IMR-90 (cell line): ENCODE measurements at places on chromosomes 3 and 15. TPM values are rescaled to one million over a fixed set of nuclear protein-coding genes. Genes with fewer than 3 reads are reported as not detected.

SCN5A gene
- total RNA-seq = 1.7 and 2.0 TPM in 2 replicates

CELF6 gene
- not detected in 2 replicates for total RNA-seq

UMPS gene
- 26.7 and 40.5 TPM in 2 replicates for total RNA-seq

OCA2 gene
- under 0.01 TPM in 1 of 2 replicates, not detected in the other for total RNA-seq

IL5RA gene
- total RNA-seq = not detected in 2 replicates

TTLL13 gene
- not detected in 2 replicates for total RNA-seq

MNS1 gene
- total RNA-seq = 0.36 and 0.83 TPM in 2 replicates

DNA sequence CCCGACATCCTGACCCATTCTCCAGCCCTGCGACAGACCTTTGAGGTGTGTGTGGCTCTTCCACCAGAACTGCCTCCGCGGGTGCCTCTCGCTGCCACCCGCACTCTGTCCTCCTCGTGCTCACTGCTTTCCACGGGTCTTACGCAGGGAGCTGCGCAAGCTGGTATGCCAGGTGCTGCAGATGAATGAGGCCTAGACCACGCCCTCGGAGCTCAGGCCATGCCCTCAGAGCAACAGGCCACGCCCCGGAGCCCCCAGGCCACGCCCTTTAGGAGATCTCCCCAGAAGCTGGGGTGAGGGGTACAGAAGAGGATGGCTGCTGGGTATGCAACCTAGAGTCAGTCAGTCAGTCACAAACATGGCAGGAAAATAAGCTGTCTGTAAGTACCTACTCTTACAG lies 300.3 kb downstream of the GABRG3 start:
- H3K27me3 ChIP-seq = no peaks in the 10 kb centered on the region
- no peak overlapping the region for H3K27ac ChIP-seq
- no peaks in the 10 kb centered on the region for H3K36me3 ChIP-seq
- no peak for DNase-seq

DNA sequence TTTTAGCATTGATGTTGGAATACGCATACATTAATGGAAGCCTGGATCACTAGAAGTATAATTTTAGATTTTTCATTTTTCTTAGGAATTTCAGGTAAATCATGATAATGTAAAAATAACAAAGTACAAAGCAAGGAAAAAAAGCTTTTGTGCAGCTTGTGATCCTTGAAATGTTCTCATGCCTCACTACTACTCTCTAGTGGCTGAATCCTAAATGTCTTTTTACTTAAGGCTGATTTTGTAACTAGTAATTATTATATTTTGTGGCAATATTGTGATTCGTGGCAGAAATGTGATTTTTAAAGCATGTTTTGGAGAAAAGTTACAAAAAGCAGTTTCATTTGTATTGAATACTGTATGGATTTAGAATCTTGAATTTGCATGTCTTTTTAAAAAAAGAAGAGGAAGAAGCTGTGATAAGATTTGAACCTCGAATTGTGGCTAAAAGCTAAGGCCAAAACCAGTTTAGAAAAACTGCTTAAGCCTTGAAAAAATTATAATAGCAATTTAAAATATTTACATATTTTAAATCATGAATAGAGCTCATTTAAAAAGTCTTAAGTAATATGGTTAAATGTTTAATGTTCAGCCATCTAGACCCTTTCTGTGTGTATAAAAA lies 39.0 kb downstream of the U2SURP start:
- no peaks in the 10 kb centered on the region for H3K27me3 ChIP-seq
- H3K4me3 ChIP-seq = no peak overlapping the region
- H3K36me3 ChIP-seq = peaks cover 12% of the 10 kb centered on the region
- no peak overlapping the region for H3K27ac ChIP-seq
- DNase-seq = peak; percentile 56
- H3K4me1 ChIP-seq = no peaks in the 10 kb centered on the region

DNA sequence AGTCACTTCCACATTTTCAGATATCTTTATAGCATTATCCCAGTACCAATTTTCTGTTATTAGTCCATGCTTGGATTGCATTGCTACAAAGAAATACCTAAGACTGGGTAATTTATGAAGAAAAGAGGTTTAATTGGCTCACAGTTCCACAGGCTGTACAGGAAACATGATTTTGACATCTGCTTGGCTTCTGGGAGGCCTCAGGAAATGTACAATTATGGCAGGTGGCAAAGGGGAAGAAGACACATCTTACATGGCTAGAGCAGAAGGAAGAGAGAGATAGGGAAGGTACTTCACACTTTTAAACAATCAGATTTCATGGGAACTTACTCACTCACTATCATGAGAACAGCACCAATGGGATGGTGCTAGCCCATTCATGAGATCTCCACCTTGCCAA lies 172.3 kb upstream of the GPR149 start:
- no peaks in the 10 kb centered on the region for H3K4me1 ChIP-seq
- H3K27me3 ChIP-seq = no peaks in the 10 kb centered on the region
- H3K36me3 ChIP-seq = no peaks in the 10 kb centered on the region
- no peak for DNase-seq
- H3K27ac ChIP-seq = no peak overlapping the region

- peaks cover 6% of the 10 kb centered on the region for H3K4me1 ChIP-seq
- DNase-seq = peak; percentile 57
- no peaks in the 10 kb centered on the region for H3K27me3 ChIP-seq
- peak overlapping the region; percentile 94 for H3K27ac ChIP-seq
Observed at GRCh38 chr3:136862617-136863322, 762 bp downstream of the NCK1 start.

- DNase-seq = no peak
- no peak overlapping the region for H3K27ac ChIP-seq
- H3K4me3 ChIP-seq = no peak overlapping the region
- no peaks in the 10 kb centered on the region for H3K36me3 ChIP-seq
- no peaks in the 10 kb centered on the region for H3K4me1 ChIP-seq
Observed at GRCh38 chr3:42838571-42838970, 29.3 kb downstream of the ACKR2 start.

- no peak overlapping the region for H3K4me3 ChIP-seq
- H3K27ac ChIP-seq = no peak overlapping the region
- peaks cover 5% of the 10 kb centered on the region; the same call in 1 of the 2 replicates for H3K4me1 ChIP-seq
- no peaks in the 10 kb centered on the region for H3K36me3 ChIP-seq
- no peaks in the 10 kb centered on the region for H3K27me3 ChIP-seq
Observed at GRCh38 chr15:65917407-65917756, 48.1 kb downstream of the RAB11A start.

DNA sequence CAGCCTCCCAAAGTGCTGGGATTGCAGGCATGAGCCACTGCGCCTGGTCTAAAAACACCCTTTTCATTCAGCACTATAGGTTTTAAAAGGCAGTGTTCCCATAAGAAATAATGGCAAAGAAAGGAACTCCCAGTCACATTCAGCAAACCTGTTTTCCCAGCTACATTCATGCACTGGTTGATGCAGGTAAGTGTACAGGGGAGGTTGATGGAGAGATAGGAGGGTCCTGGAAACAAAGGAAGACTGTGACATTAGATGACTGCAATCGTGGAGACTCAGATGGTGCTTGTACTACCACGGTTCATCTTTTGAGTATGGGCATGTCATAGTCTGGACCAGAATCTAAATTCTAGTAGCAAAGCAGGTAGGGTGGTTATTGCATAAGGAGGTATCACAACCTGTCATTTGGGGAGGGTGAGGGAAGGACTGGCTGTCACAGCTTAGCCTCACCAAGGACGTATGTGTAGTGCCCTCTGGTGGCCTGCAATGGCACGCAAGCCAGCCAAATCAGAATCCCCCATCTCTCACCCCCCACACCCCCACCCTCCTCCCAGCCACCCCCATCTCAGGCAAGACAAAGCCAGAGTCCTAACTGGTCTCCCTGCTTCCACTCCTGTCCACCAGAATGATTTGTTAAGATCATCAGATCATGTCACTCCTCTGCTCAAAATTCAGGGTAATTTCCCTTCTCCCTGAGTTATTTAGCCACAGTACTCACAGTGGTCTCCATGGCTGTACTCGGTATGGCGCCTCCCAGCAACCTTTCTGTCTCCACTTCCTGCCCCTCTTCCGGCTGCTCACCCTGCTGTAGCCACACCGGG lies 28.8 kb upstream of the UBL7 start:
- H3K36me3 ChIP-seq = no peaks in the 10 kb centered on the region
- no peaks in the 10 kb centered on the region for H3K4me1 ChIP-seq
- H3K4me3 ChIP-seq = no peak overlapping the region
- DNase-seq = peak; percentile 49
- no peak overlapping the region for H3K27ac ChIP-seq

DNA sequence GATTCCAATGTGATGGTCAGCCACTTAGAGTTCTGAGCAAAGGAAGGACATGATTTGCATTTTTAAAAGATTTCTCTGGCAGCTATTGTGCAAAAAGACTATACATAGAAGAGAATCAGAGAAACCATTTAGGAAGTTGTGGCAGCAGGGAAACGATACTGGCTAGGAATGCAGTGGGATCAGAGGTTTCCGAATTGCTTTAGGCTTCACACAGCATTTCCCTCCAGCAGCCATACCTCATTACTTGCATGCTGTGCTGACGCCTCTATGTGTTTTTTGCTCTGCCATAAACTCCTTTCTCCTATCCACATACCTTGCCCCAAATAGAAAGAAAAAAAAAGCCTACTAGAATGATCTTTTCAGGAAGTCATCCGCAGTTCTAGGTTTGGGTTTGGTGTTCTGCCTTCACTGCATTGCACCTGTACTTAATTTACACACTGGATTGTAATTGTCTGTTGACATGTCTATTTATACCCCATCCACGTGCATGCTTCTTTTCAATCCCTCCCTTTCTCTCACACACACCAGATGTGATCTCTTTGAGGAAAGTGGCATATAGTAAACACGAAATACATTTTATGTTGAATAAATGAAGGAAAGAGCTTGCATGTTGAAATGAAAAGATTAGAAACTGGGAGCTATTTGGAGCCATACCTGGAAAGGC lies 860.3 kb upstream of the SEMA6D start:
- no peak for DNase-seq
- no peak overlapping the region for H3K4me3 ChIP-seq
- H3K27me3 ChIP-seq = no peaks in the 10 kb centered on the region

DNA sequence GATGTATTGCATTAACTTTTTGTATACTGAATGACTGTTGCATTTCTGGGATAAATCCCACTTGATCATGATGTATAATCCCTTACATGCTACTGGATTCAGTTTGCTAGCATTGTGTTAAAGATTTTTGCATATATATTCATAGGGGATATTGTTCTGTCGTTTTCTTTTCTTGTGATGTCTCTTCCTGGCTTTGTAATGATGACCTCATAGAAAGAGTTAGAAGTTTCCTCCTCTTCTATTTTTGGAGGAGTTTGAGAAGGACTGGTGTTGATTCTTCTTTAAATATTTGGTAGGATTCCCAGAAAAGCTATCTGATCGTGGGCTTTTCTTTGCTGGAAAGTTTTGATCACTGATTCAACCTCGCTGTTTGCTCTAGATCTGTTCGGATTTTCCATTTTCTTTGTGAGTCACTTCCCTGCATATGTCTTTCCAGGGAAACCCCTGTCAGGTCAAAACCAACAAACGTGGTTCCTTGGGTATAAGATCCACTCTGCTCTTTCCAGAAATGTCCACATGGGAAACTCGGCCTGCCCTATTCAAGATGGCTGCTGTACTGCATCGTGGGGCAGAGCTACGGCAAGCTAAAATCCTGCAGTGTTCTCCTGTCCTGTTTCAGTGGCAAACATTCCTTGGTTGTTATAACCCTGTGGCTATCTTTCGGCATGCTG lies 120.4 kb downstream of the GABRG3 start:
- H3K36me3 ChIP-seq = no peaks in the 10 kb centered on the region
- H3K4me1 ChIP-seq = no peaks in the 10 kb centered on the region
- no peak for DNase-seq
- H3K27me3 ChIP-seq = no peaks in the 10 kb centered on the region
- no peak overlapping the region for H3K4me3 ChIP-seq

GRCh38 chr3:154428286-154429206 lies 1.4 kb downstream of the GPR149 start:
- H3K27me3 ChIP-seq = peaks cover 7% of the 10 kb centered on the region; the same call in 1 of the 2 replicates
- no peaks in the 10 kb centered on the region for H3K4me1 ChIP-seq
- H3K36me3 ChIP-seq = no peaks in the 10 kb centered on the region
- no peak for DNase-seq
- no peak overlapping the region for H3K27ac ChIP-seq

DNA sequence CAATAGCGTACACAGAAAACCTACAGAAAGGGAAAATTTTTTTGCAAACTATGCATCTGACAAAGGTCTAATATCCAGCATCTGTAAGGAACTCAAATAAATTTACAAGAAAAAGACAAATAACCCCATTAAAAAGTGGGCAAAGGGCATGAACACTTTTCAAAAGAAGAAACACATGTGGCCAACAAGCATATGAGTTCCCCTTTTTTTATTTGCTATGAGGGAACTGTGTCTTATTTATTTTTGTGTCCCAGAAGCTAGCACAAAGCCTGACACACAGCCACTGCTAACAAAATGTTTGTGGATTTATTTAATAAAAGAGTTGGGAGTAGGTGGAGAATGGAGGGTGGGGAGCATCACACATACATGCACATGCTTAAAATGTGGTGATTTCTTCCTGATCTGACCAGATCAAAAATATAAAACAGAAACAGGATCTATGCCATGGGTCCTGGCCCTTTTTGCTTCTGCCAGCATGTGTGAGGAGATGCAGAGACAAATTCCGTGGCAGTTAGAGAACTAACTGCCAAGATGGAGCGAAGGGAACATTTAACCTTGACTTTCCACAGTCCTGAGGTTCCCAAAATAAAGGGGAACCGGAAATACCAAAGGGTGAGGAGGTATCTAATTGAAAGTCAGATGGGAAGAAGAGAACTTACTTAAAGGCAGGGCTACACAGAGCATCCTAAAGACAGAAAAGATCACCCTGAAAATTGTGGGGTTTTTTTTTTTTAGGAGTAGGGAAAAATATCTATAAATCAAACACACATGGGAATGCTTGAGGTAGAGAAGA lies at the start of gene TMEM202:
TSS of gene TMEM202 (plus strand) at position 510 of the 793 bp plus-strand sequence. CDS start at position 532, 22 bp downstream.
- H3K4me3 ChIP-seq = no peak within 1 kb of the TSS
- H3K27me3 ChIP-seq = peaks cover 32% of the 10 kb centered on the region
- no peak within 1 kb of the TSS for H3K27ac ChIP-seq
- H3K4me1 ChIP-seq = no peaks in the 10 kb centered on the region
- H3K36me3 ChIP-seq = no peaks in the 10 kb centered on the region

DNA sequence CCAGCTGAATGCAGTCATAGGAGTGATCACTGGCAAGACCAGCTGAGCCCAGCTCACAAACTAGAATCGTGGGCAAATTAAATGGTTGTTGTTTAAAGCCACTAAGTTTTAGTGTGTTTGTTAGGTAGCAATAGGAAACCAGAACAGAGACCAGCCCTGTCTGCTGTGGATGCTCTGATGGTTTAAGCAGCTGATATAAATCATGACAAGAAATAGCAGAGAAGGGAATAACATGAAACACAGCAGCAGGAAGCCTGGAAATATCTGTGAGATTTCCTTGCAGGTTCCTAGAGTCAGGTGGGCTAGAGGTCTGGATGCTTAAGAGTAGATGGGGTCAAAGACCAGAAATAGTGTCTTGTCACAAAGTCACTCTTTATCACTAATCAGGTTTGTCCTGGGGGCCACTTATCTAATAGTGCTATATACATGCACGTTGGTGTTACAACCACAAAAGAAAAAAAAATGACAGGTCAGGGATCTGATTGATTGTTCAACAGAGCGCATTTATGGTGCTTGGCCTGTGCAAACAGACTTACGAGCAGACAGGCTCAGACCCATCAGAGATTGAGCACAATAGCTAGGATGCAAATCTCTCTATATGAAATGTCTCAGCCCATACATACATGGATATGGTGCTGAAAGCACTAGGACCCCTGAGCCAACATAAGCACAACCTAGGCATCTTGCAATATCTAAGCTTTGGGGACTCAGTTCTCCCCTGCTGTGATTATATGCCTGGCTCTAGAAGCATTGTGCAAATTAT lies 967.7 kb downstream of the AGBL1 start:
- DNase-seq = no peak
- no peaks in the 10 kb centered on the region for H3K4me1 ChIP-seq
- H3K27me3 ChIP-seq = no peaks in the 10 kb centered on the region
- no peak overlapping the region for H3K27ac ChIP-seq

- no peaks in the 10 kb centered on the region for H3K36me3 ChIP-seq
- no peak overlapping the region for H3K27ac ChIP-seq
- H3K4me3 ChIP-seq = no peak overlapping the region
- no peaks in the 10 kb centered on the region for H3K4me1 ChIP-seq
Observed at GRCh38 chr15:72176159-72176558, 21.4 kb downstream of the GRAMD2A start.
